ENCODE measurements at places on chromosomes 11 and 22.

GRCh38 chr22:36002084-36002483 is 26.5 kb downstream of the RBFOX2 start:
- DNase-seq: no peak

DNA sequence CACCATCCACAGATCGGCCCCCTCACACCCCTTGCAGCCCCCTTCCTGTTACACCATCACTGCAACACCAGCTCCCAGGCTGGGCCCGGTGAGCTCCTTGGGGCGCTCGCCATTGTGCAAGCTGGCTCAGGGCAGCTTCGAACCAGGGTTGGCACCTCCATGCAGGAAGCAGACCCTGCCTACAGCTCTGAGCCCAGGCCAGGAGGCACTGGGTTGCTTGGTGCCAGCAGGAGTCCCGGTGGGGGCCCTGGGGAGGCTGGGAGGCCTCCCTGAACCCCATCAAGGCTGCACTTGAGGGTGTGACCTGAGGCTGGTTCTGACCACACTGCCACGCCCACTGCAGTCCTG is 417.1 kb downstream of the CTTN start:
- no peak for DNase-seq

GRCh38 chr11:58567889-58568512 is 7.7 kb downstream of the LPXN start:
- peak; percentile 63 for DNase-seq

DNA sequence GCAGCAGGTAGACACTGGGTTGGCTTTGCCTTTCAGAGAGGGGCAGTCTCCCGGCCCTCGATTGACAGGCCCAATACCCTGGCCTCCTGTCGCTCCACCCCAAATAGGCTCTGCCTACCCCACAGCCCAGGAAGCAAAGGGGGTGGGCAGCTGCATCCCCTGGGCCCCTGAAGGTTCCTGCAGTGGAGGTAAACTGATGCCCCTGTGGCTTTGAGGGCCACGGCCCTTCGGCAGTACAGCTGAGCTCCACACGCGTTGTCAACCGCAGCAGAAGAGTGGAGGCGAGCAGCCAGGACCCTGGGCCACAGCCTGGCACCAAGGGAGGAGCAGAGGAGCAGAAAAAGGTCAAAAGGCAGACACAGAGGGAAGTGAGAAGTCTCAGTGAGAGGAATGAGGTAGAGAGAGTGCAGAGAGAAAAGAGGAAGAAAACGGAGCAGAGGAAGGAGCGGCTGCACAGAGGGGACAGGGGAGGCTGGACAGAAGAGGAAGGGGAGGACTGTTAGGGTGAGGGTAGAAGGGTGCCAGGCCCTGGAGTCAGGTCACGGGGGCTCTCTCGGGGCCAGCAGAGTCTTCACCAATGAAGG is 64.0 kb downstream of the SLC22A12 start:
- no peak for DNase-seq

DNA sequence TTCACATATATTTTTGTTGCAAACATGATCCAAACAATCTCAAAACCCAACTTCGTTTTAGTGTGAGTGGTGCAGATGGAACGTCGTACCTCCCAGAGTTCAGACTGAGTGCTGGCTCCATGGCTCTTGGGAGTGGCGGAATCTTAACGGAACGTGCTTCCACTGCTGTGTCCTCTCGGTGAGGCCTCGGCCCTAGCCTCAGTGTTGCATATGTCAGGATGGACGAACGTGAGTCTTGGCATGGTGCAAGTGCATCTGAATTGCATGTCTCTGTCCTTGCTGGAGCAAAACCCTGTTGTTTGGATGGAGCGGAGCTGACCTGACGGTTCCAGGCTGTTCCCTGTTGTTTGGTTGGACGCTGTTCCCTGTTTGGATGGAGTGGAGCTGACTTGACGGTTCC is 306.8 kb downstream of the TBC1D22A start:
- DNase-seq: no peak

- DNase-seq: no peak
Observed at GRCh38 chr11:128472128-128473089, 114.9 kb downstream of the ETS1 start.

- DNase-seq: peak; percentile 73
Observed at GRCh38 chr11:69298267-69299022, 4.5 kb downstream of the MYEOV start.

- peak; percentile 75 for DNase-seq
Observed at GRCh38 chr11:69918938-69919650, 99.9 kb upstream of the FGF3 start.

GRCh38 chr11:66494935-66495334 is 14.7 kb downstream of the DPP3 start:
- DNase-seq: no peak

GRCh38 chr11:5267033-5267563 is 2.6 kb downstream of the HBE1 start:
- no peak for DNase-seq

- no peak for DNase-seq
Observed at GRCh38 chr11:24238771-24239645, 257.8 kb upstream of the LUZP2 start.

- no peak for DNase-seq
Observed at GRCh38 chr11:113202431-113202830, 112.0 kb upstream of the TTC12 start.

- DNase-seq: no peak
Observed at GRCh38 chr11:122089111-122089510, 26.9 kb downstream of the BLID start.

- peak; percentile 44 for DNase-seq
Observed at GRCh38 chr22:40036591-40037225, 42.0 kb downstream of the FAM83F start.

GRCh38 chr11:60777572-60777971 is 7.6 kb upstream of the MS4A10 start:
- no peak for DNase-seq

- DNase-seq: no peak
Observed at GRCh38 chr11:72774499-72774898, 19.3 kb downstream of the STARD10 start.

- peak; percentile 91 for DNase-seq
Observed at GRCh38 chr22:37804881-37805809, 2.6 kb upstream of the GCAT start.

DNA sequence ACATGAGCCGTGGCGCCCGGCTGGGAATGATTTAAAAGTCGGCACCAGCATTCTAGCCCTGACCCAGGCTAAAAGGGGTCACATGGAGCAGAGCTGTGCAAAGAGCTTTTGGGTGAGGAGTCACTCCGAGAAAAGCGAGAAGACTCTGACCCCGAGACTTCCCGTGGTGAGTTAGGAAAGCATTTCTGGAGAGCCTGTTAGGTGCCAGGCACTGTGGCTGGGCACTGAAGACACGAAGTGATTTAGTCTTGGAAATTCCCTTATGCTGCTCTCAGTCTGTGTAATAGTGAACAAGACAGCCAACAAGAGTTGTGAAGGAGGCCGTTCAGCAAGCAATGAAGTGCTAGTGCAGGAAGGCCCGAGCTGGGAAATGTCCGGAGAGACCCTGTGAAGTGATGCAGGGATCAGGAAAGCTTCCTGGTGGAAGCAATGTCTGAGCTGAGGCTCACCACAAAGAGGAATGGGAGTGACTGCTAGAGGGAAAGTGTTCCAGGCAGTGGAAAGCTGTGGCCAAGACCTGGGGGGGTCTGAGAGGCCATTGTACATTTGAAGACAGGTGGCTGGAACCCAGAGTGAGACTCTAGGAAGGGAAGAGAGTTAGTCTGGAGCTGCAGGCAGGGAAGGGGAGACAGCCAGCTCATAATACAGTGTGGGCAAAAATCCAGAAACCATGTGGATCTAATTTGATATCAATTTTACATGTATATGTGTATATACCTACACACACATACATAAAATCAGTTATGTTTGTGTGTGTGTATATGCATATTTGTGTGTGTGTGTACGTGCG is 31.6 kb downstream of the MARK2 start:
- no peak for DNase-seq

DNA sequence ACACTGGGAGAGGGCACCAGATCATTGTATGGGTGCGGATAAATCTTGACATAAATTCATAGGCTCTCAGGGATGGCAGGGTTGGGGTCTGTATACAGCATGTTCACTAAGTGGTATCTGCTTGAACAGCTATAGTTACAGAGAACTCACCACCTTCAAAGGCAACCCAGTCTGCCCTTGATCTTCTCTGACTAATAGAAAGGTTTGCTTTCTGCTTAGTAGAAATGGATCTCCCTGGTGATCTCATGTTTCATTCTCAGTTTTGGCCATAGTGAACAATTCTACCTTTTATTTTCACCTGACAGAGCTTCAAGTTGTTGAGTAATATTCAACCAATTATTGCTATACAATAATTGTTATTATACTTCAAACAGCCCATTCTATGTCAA is 32.4 kb downstream of the CNTF start:
- DNase-seq: no peak

Data from mucosa of gallbladder (tissue), 1 donor.